ENCODE measurements at places on chromosomes 12 and 14.

DNA sequence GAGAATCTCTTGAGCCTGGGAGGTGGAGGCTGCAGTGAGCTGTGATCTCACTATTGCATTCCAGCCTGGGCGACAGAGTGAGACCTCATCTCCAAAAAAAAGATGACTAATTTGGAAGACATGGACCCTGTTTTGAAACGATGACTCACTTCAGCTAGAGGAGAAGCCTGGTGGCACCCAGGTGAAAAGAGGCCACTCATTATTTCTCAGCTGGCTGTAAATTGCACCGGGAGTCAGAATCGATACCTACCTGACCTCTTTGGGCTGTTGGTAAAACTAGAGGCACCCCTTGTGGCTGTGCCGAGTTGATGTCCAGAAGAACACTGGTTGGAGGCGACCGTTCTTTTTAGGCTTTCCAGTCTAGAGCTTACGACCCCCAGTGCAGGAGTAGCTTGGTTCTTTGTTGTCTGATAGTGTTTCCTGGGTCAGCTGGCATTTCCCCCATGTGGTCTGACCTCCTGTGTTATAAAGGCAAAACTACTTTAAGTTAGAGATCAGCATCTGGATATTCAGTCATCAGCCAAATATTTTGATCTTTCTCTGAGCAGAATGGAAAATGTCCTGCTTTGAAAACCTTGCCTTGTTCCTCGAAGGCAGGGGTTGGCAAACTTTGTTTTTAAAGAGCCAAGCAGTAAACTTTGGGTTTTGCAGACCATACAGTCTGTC, 93.2 kb downstream of the CHST11 start:
- no peaks in the 10 kb centered on the region for H3K36me3 ChIP-seq
- no peak for DNase-seq
- no peak overlapping the region for H3K27ac ChIP-seq
- H3K4me1 ChIP-seq = peaks cover 13% of the 10 kb centered on the region
- H3K4me3 ChIP-seq = no peak overlapping the region
- H3K27me3 ChIP-seq = no peaks in the 10 kb centered on the region

- no peak overlapping the region for H3K27ac ChIP-seq
- H3K4me1 ChIP-seq = no peaks in the 10 kb centered on the region
Measured at GRCh38 chr12:128606538-128606937, 217.2 kb downstream of the SLC15A4 start.

DNA sequence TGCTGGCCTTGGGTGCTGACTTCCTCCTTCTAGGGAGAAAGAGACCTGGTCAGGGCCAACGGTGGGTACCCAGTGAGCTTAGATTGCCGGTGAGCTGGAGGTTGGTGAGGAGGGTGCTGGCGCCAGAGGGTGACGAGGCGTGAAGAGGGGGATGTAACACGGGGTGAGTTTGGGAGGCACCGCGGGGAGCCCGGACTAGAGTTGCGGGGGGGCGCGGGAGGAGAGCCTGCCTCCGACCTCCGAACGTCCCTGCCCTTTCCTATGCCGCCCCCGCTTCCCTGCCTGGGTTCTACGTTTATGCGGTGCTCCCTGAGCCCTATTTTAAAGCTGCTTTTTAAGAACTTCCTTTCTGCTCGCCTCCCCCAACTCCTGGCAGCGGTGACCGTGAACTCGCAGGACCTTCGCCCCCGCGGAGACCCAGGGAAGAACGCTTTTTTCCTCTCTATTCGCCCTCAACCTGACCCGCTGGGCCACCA, 18.6 kb downstream of the OR6S1 start:
- H3K36me3 ChIP-seq = no peaks in the 10 kb centered on the region
- no peak overlapping the region for H3K4me3 ChIP-seq
- no peaks in the 10 kb centered on the region for H3K27me3 ChIP-seq
- no peak for DNase-seq
- H3K27ac ChIP-seq = no peak overlapping the region

DNA sequence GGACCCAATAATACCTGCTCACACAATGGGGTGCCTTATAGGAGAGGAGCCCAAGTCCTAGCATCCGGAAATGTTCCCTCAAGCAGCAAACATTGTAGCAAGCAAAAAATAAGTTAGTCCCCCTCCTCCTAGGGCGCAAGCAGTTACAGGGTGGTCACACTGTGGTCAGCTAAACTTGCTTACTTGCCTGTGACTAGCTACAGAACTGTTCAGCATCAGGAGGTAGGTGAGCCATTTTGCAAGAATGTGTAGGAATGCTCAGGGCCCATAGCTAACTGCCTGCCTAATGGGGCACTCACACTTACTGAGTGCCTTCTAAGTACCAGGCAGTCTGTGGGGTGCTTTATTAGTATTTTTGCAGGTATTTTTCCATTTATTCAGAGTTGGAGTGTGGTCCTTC, 154.6 kb upstream of the GRIN2B start:
- H3K36me3 ChIP-seq = no peaks in the 10 kb centered on the region
- no peak overlapping the region for H3K27ac ChIP-seq
- no peaks in the 10 kb centered on the region for H3K4me1 ChIP-seq
- H3K27me3 ChIP-seq = no peaks in the 10 kb centered on the region

GRCh38 chr12:14322403-14322802, 43.1 kb upstream of the ATF7IP start:
- H3K27me3 ChIP-seq = no peaks in the 10 kb centered on the region
- no peak for DNase-seq
- no peak overlapping the region for H3K27ac ChIP-seq
- no peaks in the 10 kb centered on the region for H3K36me3 ChIP-seq
- no peaks in the 10 kb centered on the region for H3K4me1 ChIP-seq

GRCh38 chr12:6553051-6553868, 2.6 kb downstream of the IFFO1 start:
- H3K27me3 ChIP-seq = no peaks in the 10 kb centered on the region
- H3K4me3 ChIP-seq = peak overlapping the region; percentile 75
- peaks cover 45% of the 10 kb centered on the region for H3K4me1 ChIP-seq
- peaks cover 4% of the 10 kb centered on the region for H3K36me3 ChIP-seq

DNA sequence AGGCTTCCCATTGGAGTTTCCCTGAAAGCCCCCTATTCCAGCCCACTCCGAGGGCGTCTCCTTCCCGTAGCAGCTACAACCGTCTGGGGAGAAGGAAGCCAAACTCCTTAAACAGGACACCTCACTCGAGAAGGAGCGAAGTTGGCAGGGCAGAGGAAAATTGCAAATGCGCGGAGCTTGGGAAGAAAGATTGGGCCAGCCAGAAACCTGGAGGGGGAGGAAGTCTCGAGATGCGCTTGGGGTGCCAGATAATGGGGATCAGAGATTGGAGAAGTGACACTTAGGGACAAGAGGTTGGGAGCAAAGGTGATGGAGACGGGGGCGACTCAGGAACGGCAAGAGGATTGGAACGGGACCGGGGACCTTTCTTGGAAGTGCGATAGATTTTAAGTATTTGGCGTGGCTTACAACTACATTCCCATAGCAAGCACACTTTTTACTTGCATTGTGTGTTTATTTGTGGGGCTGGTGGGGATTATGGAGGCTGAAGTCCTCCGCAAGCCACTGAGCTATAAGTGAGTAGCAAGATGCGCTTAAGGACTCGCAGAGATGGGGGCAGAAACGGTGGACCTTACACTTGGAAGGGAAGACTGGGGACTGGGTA, 926 bp downstream of the HRK start:
- DNase-seq = no peak
- peaks cover 19% of the 10 kb centered on the region for H3K27me3 ChIP-seq
- H3K27ac ChIP-seq = no peak overlapping the region
- H3K36me3 ChIP-seq = no peaks in the 10 kb centered on the region

GRCh38 chr12:14952299-14952921, 9.0 kb downstream of the ARHGDIB start:
- H3K4me3 ChIP-seq = no peak overlapping the region
- peaks cover 78% of the 10 kb centered on the region for H3K4me1 ChIP-seq
- no peaks in the 10 kb centered on the region for H3K36me3 ChIP-seq

DNA sequence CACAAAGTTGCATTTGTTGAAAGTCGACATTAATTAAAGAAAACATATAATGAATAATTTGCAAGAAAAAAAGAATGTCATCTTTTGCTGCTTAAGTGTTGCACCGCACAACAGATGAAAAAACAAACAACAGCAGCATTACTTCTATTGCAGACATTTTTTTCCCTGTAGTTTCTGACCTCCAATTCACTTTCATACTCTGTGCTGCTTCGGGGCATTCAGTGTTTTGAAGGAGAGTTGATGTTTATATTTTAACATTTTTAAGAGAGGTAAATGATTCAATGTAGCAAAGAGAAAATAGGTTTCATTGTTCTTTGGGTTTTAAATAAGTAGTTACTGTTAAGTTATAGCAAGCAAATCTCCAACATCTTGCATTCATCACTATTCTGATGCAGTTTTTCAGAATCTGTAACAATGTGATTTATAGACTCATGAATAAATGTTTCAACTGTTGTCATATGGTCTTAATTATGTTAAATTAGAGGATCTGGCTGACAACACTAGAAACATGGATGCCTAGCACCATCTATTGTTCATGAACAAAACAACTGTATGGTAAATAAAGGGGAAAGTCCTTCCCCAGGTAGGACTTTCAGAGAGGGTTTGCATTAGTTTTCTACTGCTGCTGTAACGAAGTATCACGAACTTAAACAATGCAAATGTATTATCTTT, 168.1 kb downstream of the BCAT1 start:
- no peak overlapping the region for H3K4me3 ChIP-seq
- no peaks in the 10 kb centered on the region for H3K36me3 ChIP-seq
- no peak overlapping the region for H3K27ac ChIP-seq
- H3K27me3 ChIP-seq = no peaks in the 10 kb centered on the region
- no peaks in the 10 kb centered on the region for H3K4me1 ChIP-seq
